ENCODE measurements at places on chromosomes 4 and X. TPM values are rescaled to one million over a fixed set of nuclear protein-coding genes. Genes with fewer than 3 reads are reported as not detected.

AMELX gene
- total RNA-seq, result not detected

RPA4 gene
- 4.4 TPM for total RNA-seq

RPGR gene
- 70.7 TPM for total RNA-seq

VEGFC gene
- total RNA-seq, result 24.6 TPM

F8A2 gene
- total RNA-seq, result not detected

PDE5A gene
- total RNA-seq, result 2.8 TPM

CFP gene
- 0.14 TPM for total RNA-seq

FAT1 gene
- total RNA-seq, result 2.0 TPM

PRR32 gene
- not detected for total RNA-seq

HERC6 gene
- total RNA-seq, result 4.7 TPM

PCYT1B gene
- not detected for total RNA-seq

DKK2 gene
- total RNA-seq, result 6.0 TPM

MAGEC3 gene
- total RNA-seq, result not detected

SMIM31 gene
- not detected for total RNA-seq

TRIM75 gene
- not detected for total RNA-seq

NXF2B gene
- total RNA-seq, result not detected

PPP1R3F gene
- 1.9 TPM for total RNA-seq

AFM gene
- not detected for total RNA-seq

TRIM61 gene
- total RNA-seq, result not detected

RELL1 gene
- 206 TPM for total RNA-seq
